ENCODE measurements at places on chromosomes 7 and 10.

- no peak for DNase-seq
These were observed 55.3 kb downstream of the INPP5A start for GRCh38 chr10:132592790-132593383.

- DNase-seq = no peak
These were observed 25.6 kb downstream of the GPER1 start for GRCh38 chr7:1113548-1113885.

DNA sequence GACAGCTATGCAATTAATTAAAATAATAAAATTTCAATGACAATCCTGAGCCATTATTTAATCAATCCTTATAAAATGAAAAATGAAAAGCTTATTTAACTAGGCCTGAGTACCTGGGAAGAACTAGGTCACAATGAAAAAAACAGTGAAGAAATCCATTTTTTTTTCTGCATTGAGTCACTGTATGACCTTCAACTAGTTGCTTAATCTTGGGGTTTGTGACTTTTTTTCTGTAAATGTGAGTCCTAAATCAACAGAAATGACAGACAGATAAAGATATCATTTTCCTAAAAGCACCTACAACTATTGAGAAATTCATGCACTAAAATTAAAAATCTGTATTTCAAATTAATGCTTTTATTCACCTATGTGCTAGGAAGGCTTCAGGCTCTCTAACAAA, 96.8 kb downstream of the TMEM26 start:
- DNase-seq = no peak

GRCh38 chr10:48557511-48558123, 47.3 kb downstream of the ARHGAP22 start:
- no peak for DNase-seq

- DNase-seq = no peak
These were observed 32.0 kb upstream of the MYO3A start for GRCh38 chr10:25902002-25902401.

- no peak for DNase-seq
These were observed 214.5 kb downstream of the DIP2C start for GRCh38 chr10:474946-475345.
